AG09319 (cell line): ENCODE measurements at places on chromosomes 13 and 19.

DNA sequence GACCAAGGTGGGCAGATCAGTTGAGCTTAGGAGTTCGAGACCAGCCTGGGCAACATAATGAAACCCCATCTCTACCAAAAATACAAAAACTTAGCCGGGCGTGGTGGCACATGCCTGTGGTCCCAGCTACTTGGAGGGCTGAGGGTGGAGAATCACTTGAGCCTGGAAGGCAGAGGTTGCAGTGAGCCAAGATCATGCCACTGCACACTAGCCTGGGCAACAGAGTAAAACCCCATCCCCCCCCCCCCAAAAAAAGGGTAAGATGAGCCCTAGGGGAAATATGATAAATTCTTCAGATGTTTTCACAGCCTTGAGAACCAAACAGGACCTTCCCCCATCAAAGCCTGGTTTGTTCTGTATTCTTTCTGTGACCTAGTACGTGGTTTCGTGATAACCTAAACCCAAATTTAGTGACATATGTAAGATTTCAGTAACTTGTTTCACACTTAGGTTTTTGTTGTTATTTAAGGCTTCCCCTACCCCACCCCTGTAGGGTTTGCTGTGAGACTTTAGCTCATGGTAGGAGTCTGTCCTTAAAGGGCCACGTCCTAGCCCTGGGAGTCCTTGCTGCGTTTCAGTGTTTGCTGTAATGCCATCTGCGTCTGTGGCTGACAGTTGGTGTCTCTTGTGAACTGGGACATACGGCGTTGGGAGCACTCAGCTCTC, 49.6 kb downstream of the MYO9B start:
- DNase-seq, result no peak

GRCh38 chr13:41973247-41973741, 12.4 kb upstream of the VWA8 start:
- DNase-seq, result no peak

- no peak for DNase-seq
These were observed 41.0 kb downstream of the KL start for GRCh38 chr13:33057019-33057780.

GRCh38 chr19:28377077-28377476, 835.9 kb downstream of the UQCRFS1 start:
- no peak for DNase-seq

GRCh38 chr13:27023385-27024073, 148.1 kb downstream of the USP12 start:
- DNase-seq, result no peak

GRCh38 chr13:50460358-50460757, 383.1 kb downstream of the DLEU7 start:
- DNase-seq, result no peak

GRCh38 chr13:99004978-99005377, 27.1 kb upstream of the DOCK9 start:
- no peak for DNase-seq

DNA sequence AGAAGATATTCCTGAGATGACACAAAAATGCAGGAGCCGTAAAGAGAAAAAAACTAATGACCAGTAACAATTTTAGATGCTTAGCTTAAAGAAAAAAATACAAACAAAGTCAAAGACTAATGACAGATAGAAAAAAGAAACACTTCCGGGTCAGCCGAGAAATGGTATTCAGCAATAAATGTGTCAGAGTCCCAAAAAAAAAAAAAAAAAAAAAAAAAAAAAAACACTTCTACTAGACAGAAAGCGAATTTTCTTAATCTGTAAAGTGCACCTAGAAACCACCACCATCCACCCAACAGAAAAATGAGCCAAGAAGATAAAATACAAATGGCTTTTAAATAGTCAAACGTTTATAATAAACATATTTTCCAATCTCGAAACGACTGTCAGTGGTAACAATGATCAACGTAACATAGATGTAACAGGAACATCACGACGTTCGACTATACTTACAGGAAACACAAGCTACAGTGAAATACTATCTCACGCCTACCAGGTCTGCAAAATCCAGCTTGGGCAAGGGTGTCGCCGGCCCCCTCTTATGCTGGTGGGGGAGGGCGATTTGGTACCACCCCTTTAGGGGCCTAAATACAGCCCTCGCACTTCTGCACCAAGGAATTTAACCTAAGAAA, 10.6 kb downstream of the ABHD17A start:
- DNase-seq, result no peak

DNA sequence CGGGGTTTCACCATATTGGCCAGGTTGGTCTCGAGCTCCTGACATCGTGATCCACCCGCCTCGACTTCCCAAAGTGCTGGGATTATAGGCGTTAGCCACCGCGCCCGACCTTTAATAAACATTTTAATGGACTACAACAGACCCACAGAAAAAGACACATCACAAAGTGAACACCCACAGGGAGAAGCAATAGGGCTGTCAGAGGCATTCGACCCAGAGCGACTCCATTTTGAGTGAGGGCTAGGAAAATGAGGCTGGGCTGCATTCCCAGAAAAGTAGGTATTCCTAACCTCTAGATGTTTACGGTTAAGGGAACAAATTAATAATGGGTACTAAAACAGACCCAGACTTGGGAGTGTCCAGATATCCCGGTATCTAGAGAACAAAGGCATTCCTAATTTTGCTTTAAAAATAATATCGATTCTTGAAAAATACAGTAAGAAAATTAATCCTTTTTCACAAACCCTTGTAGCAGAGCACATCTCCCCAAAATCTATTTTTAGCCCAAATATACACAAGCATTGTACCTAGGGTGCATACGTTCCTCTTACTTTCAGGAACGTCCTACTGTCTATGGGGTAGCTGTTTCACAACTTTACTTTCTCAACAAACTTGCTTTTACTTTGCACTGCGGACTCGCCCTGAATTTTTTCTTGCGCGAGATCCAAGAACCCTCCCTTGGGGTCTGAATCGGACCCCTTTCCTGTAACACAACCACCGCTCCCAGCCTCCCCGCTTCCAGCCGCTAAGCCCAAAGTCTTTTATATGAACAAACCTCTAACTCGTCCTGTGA, 811 bp upstream of the ZNF8 start:
- no peak for DNase-seq

DNA sequence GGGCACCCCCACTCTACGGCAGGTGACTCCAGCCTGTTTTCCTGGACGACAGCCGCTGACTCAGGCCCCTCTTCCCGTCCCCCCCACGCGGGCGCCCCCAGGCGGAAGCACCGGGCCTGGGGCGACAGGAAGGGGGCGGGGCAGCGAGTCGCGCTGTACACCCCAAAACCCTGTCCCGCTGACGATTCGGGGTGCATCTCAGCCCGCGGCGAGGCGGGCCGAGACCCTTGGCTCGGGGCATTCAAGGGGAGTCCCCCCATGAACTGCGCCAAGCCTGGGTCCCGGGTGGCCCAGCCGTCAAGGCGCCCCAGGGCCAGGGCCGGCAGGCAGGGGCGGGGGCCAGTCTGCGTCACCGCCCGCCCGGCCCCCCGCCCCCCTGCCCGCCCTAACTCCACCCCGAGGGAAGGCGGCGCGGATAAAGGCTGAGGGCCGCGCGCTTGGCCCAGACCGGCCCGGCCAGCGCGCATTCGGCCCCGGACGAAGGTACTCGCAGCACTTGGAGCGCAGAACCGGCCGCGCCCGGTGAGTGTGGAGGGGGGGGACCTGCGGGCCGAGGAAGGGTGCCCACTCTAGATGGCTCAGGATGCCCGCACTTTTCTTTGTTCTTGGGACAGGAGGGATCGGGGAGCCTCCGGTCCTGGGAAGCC, at the start of gene MIDN:
TSS of gene MIDN (plus strand) at position 445 of the 647 bp plus-strand sequence. CDS start 1,714 bp downstream, outside the sequence.
- DNase-seq, result peak; percentile 79

- no peak for DNase-seq
These were observed 588.3 kb upstream of the SGCG start for GRCh38 chr13:22592515-22592914.

DNA sequence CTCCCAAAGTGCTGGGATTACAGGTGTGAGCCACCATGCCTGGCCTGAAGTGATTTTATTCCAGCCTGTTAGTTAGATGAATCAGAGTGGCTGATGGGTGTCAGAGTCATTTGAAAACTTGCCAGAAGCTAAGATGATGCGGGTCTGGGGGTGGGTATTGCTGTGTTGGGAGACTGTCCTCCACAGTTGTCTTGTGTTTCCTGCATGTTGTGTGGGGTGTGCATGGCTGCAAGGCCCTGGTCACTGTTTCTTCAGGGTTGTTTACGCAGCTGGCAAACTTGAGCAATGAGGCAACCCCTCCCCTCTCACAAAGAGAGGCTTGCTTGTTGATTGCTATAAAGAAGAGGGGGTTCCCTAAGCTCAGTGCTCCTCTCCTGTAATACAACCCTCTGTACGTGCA, 71.8 kb downstream of the TRPM4 start:
- no peak for DNase-seq

GRCh38 chr19:49858088-49858985, 7.4 kb downstream of the PTOV1 start:
- no peak for DNase-seq

- DNase-seq, result no peak
These were observed 8.0 kb upstream of the NLRP7 start for GRCh38 chr19:54955376-54955775.

DNA sequence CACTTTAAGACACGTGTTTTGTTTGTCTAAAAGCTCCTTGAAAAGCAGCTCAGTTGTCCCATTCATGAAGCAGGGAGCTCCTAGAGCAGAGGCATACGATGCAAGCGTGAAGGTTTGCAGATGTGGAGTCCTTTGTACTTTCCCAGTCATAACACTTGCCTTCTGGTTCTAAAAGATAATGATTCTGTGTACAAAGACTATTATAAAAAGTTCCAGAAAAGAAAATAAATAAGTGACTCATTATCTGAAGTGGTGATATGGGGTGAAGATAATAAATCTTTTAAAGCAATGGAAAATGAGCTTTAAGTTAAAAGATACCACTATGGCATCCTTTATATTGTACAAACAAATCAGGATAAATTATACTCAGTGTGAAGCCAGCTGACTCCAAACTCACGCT, 569.9 kb downstream of the MYO16 start:
- no peak for DNase-seq

DNA sequence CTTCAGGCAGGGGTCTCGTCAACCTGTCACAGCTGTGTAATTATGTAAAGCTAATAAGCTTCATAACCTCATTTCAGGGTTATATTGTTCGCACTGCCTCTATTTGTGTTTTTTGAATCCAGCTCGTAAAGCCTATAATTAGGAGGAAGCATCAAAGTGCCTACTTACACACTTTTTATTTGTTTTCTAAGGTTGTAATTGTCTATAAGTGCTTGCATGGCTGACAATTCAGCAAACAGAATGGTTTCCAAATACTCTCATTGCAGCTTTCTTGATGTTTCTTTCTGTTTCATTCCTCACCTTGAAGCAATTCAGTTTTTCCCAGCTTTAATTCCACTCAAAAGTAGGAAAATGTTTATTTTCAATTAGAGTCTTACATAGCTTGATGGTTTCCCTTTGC, 336.3 kb downstream of the HS6ST3 start:
- no peak for DNase-seq

- DNase-seq, result no peak
These were observed 689.1 kb upstream of the GPC6 start for GRCh38 chr13:92537471-92537870.

- DNase-seq, result no peak
These were observed 51.1 kb downstream of the DNM2 start for GRCh38 chr19:10768936-10769335.

- no peak for DNase-seq
These were observed 16.2 kb downstream of the SOX21 start for GRCh38 chr13:94696171-94696570.

DNA sequence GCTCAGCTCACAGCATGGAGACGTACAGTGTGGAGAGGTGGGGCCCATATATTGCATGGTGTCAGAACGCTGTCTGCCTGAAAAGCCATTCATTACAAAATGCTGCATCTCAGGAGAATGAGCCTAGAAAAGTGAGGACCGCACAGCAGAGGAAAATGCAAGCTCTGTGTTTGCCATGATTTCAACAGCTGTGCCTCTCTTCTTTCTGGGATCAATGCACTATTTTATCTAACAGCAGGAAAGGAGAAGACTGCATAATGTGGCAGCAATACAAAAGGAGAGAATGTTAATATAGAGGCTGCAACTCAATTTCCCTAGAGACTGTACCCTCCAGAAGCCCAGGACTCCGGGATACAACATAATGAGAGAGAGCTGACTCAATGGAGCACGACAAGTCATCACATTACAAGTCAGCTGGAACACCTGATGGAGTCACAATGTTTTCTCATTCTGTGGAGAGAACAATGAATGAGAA, 368.0 kb downstream of the FGF14 start:
- DNase-seq, result no peak

DNA sequence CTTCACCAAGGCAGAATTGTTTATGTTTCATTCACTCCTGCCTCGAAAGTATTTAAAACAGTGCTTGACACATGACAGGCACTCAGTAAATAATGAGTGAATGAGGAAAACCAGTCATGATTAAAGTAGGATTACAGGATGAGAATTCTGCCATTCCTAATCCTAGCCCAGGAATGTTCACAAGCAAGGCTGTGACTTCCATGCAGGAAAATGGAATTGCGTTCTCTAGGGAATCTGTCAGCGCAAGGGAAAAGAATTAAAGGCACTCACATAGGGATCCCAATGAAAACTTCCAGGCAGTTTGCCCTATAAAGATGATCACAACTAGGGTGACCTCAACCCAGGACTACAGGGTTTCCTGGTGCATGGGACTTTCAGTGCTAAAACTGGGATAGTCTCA, 143.4 kb downstream of the CYSLTR2 start:
- DNase-seq, result no peak

- DNase-seq, result no peak
These were observed 434.1 kb downstream of the FGF14 start for GRCh38 chr13:101967781-101968180.

DNA sequence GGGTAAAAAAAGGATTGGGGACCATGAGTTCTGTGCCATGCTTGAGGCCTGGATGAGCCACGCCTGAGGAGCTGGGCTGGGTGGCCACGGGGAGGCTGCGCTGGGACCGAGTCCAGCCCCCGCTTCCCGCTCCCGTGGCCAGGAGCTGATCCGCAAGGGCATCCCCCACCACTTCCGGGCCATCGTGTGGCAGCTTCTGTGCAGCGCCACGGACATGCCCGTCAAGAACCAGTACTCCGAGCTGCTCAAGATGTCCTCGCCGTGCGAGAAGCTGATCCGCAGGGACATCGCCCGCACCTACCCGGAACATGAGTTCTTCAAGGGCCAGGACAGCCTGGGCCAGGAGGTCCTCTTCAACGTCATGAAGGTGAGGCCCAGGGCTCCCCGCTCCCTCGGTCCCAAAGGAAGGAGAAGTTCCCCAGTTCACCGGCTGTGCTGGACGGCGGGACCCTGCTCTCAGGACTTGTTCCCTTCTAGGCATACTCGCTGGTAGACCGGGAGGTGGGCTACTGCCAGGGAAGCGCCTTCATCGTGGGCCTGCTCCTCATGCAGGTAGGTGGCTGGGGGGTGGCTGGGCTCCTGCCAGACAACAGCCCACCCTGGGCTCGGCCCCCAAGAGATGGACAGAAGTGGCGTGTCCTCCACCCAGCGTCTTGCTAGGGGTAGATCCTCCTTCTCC, 18.9 kb downstream of the EVI5L start:
- no peak for DNase-seq

GRCh38 chr19:14677464-14677863, 2.8 kb upstream of the ADGRE3 start:
- DNase-seq, result no peak
